ENCODE measurements at places on chromosomes 4 and X.

DNA sequence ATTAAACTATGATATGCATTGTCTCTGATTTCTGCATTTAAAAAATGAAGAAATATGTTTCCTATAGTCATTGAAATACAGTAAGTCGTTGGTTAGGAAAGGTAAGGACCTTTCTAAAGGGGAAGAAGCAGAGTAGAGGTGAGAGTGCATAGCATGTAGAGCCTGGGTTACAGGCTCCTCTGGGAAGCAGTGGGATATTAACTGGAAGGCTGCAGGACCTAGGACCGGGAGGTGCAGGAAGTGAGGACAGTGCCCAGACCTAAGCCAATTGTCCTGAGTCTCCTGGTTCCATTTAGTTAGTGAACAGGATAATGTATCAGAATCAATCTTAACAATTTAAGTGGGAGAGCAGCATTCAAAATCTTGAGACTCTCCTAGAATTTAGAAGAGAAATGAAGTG lies 237.1 kb upstream of the NUDT6 start:
- no peaks in the 10 kb centered on the region for H3K27me3 ChIP-seq
- H3K4me3 ChIP-seq: no peak overlapping the region
- no peaks in the 10 kb centered on the region for H3K36me3 ChIP-seq
- H3K27ac ChIP-seq: no peak overlapping the region
- DNase-seq: no peak
- peaks cover 15% of the 10 kb centered on the region for H3K4me1 ChIP-seq

GRCh38 chr4:184363258-184363657 lies 111.1 kb downstream of the IRF2 start:
- no peak overlapping the region for H3K4me3 ChIP-seq
- no peaks in the 10 kb centered on the region for H3K36me3 ChIP-seq
- H3K4me1 ChIP-seq: no peaks in the 10 kb centered on the region
- no peak overlapping the region for H3K27ac ChIP-seq

DNA sequence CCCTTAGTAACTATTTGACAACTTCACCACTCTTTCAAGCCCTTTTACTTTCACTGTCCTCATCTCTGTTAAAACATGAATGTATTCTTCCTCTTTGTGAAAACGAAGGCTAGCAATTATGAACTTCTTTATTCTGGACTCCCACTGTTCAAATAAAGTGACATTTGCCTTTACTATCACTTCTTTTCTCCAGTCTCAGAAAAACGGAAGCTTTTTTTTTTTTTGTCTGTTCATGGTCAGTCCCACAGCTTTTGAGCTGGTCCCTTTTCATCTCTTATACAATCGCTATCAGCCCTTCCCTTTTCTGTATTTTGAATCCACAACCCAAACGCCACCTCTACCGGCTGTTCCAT lies 327.7 kb downstream of the DKK2 start:
- no peaks in the 10 kb centered on the region for H3K27me3 ChIP-seq
- H3K4me1 ChIP-seq: peaks cover 13% of the 10 kb centered on the region
- H3K4me3 ChIP-seq: no peak overlapping the region
- H3K36me3 ChIP-seq: no peaks in the 10 kb centered on the region
- H3K27ac ChIP-seq: no peak overlapping the region

- H3K4me1 ChIP-seq: no peaks in the 10 kb centered on the region
- H3K27ac ChIP-seq: no peak overlapping the region
- H3K4me3 ChIP-seq: no peak overlapping the region
- H3K36me3 ChIP-seq: no peaks in the 10 kb centered on the region
Measured at GRCh38 chr4:26468283-26468949, 21.9 kb downstream of the CCKAR start.

DNA sequence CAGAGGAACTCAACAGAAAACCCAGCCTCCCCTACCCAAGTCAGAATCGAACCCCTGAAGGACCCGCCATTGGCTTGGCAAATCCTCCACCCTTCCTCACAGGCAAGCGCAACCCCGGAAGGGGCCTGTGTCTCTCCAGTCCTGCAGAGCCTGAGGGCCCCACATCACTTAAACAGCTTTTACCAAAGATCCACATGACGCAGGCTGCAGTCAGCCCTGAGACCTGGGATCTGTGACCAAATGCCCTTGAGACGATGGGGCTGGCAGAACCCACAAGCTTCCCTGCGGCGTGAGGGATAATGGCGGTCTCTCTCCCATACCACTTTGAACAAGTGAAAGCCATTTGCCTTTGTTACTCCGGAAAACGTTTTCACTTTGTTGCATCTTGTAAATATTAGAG lies 54.9 kb downstream of the ACOX3 start:
- peaks cover 18% of the 10 kb centered on the region for H3K36me3 ChIP-seq
- H3K27me3 ChIP-seq: no peaks in the 10 kb centered on the region
- H3K4me3 ChIP-seq: no peak overlapping the region
- H3K27ac ChIP-seq: no peak overlapping the region
- no peak for DNase-seq
- no peaks in the 10 kb centered on the region for H3K4me1 ChIP-seq

GRCh38 chr4:26751838-26752237 lies 108.8 kb upstream of the STIM2 start:
- no peaks in the 10 kb centered on the region for H3K27me3 ChIP-seq
- H3K4me3 ChIP-seq: no peak overlapping the region
- peaks cover 20% of the 10 kb centered on the region for H3K4me1 ChIP-seq

GRCh38 chr4:15754323-15754722 lies 23.8 kb upstream of the CD38 start:
- peak; percentile 73 for DNase-seq
- H3K4me1 ChIP-seq: peaks cover 20% of the 10 kb centered on the region
- H3K27me3 ChIP-seq: no peaks in the 10 kb centered on the region
- no peak overlapping the region for H3K27ac ChIP-seq

GRCh38 chr4:101356928-101357327 lies 9.6 kb upstream of the PPP3CA start:
- H3K27ac ChIP-seq: no peak overlapping the region
- H3K4me3 ChIP-seq: no peak overlapping the region
- no peaks in the 10 kb centered on the region for H3K4me1 ChIP-seq

DNA sequence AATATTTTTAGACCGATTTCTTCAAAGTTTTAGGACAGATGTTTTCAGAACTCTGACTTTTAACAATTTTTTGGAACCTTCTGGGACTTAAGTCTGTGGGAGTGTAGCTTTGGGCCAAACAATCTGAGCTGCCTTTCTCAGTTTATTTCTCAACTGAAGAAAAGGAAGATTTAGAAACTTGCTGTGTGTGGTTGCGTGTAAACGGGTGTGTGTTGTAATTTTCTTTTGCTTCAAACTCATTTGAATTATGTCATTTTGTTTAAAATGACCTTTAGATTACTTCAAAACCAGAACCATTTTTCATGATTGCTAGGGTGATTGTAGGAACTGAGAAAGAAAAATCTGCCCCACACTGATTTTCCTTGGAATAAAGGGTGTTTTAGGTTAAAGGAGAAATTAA lies 577.7 kb upstream of the GALNTL6 start:
- H3K27ac ChIP-seq: no peak overlapping the region
- no peaks in the 10 kb centered on the region for H3K4me1 ChIP-seq
- no peak for DNase-seq
- no peaks in the 10 kb centered on the region for H3K36me3 ChIP-seq

DNA sequence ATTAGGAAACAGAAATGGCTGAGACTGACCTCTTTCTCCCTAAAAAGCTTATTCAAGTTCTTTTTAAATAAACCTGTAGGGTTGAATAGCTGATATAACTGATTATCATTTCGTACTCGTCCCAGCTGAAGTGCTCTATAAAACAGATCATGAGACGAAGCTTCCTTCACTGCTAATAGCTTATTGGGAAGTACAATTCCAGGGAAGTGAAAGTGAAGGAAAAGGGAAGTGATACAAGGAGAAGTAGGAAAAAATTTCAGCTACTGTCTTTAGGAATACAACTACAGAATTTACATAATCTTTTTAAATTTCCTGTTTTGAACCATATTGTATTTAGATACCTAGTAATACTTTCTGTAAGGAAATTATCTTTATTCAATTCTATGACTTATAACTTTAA lies 103.0 kb downstream of the SNCA start:
- no peak for DNase-seq
- peaks cover 3% of the 10 kb centered on the region for H3K36me3 ChIP-seq
- H3K27ac ChIP-seq: no peak overlapping the region
- no peaks in the 10 kb centered on the region for H3K4me1 ChIP-seq
- no peaks in the 10 kb centered on the region for H3K27me3 ChIP-seq

- no peaks in the 10 kb centered on the region for H3K36me3 ChIP-seq
- no peaks in the 10 kb centered on the region for H3K27me3 ChIP-seq
- H3K4me3 ChIP-seq: no peak overlapping the region
- no peaks in the 10 kb centered on the region for H3K4me1 ChIP-seq
- H3K27ac ChIP-seq: no peak overlapping the region
Measured at GRCh38 chr4:144202081-144202480, 61.6 kb upstream of the GYPA start.

DNA sequence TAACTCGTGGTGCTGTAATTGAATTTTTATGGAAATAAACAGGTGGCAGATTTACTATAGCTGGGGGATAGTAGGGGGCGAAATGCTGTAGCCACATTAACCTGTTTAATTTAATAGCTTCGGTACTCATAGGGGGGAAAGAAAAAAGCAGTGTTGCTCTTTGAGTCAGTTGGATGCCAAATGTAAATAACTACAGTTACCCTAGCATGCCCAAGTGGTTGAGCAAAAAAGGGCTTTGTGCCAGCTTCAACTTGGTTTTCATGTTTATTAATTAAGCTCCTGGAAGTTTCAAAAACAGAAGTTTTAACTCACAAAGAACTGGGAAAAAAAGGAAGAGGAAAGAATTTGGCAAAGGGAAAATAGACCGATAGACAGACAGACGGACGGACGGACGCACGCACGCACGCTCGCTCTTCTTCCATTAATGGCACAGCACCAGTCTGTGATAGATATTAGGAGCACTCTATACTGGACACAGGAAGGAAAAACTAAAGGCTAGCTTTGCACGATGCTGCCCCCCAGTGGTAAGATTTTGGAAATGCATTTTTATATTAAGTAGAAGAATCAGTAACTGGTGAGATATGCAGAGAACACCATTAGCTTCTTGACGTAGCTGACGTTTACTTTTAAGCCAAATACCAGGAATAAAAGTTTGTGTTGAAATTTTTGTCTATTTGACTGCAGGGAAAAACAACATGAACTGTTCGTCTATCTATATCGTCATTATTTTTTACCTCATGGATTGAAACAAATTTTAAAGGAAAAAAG lies 151.8 kb downstream of the SLC7A11 start:
- no peaks in the 10 kb centered on the region for H3K36me3 ChIP-seq
- H3K4me3 ChIP-seq: no peak overlapping the region
- H3K4me1 ChIP-seq: no peaks in the 10 kb centered on the region

GRCh38 chr4:108168671-108169523 lies at the start of gene LEF1:
TSS of gene LEF1 (minus strand) at chr4:108168932. CDS start at chr4:108167767, 1,165 bp downstream.
- peaks cover 55% of the 10 kb centered on the region for H3K4me1 ChIP-seq
- H3K27ac ChIP-seq: no peak within 1 kb of the TSS
- H3K4me3 ChIP-seq: peak within 1 kb of the TSS; percentile 50

DNA sequence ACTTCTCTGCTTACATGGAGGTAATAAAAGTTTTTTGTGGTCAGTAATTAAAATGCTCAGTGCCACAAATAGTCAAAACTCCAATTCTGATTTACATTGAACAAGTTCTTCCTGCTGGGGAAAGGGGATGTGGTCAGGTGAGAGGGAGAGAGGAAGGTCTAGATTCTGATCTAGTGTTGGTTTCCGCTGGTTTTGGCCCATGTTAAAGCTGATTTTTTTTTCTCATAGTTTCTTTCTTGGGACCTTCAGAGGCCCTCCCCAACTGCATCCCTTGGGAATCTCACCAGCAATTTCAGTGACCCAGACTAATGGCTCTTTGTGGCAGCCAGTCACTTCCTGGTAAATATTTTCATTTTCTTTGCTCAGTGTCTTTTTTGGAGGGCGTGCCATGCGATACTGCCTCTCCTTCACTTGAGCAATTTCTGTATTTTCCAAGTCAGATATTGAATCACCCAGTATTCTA lies 332.7 kb downstream of the RAPGEF2 start:
- H3K36me3 ChIP-seq: no peaks in the 10 kb centered on the region
- peak; percentile 71 for DNase-seq
- no peaks in the 10 kb centered on the region for H3K27me3 ChIP-seq
- no peaks in the 10 kb centered on the region for H3K4me1 ChIP-seq

DNA sequence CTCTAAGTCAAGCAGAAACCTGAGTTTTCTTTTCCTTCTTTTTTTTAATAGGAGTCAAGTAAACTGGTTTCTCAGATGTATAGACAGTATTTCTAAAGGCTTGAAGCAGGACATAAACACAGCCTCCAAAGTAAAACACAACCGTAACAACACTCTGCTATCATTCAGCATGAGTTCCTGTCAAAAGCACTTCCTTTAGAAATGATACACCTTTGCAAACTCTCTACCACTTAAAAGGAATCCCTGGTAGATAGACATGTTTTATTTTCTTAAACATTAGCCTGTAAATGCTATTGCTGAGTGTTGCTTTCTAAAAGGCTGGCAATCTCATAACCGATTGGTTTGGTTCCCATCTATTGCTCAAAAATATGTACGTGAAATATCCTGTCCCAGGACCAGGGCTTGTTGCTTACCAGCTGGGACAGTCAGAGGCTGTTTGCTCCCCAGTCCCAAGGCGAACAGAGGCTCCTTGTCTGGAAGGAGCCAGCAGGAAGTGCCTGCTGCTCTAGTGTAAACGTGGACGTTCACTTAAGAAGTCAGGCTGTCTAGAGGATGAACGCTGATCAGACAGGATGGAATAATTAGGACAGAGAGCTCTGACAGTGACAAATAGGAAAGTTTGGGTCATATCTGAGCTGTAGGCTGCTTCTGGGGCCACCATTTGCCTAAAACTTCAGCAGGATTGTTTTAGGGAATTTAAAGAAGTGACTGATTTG lies 173.9 kb upstream of the KLF3 start:
- H3K36me3 ChIP-seq: no peaks in the 10 kb centered on the region
- no peaks in the 10 kb centered on the region for H3K4me1 ChIP-seq
- no peak overlapping the region for H3K27ac ChIP-seq

GRCh38 chr4:174580597-174580996 lies 58.3 kb upstream of the HPGD start:
- no peaks in the 10 kb centered on the region for H3K4me1 ChIP-seq
- H3K36me3 ChIP-seq: no peaks in the 10 kb centered on the region
- H3K27me3 ChIP-seq: no peaks in the 10 kb centered on the region
- H3K27ac ChIP-seq: no peak overlapping the region
- H3K4me3 ChIP-seq: no peak overlapping the region
- no peak for DNase-seq

GRCh38 chr4:81827577-81828202 lies 356.0 kb upstream of the RASGEF1B start:
- no peak overlapping the region for H3K4me3 ChIP-seq
- H3K27ac ChIP-seq: no peak overlapping the region
- no peaks in the 10 kb centered on the region for H3K27me3 ChIP-seq
- no peaks in the 10 kb centered on the region for H3K4me1 ChIP-seq

DNA sequence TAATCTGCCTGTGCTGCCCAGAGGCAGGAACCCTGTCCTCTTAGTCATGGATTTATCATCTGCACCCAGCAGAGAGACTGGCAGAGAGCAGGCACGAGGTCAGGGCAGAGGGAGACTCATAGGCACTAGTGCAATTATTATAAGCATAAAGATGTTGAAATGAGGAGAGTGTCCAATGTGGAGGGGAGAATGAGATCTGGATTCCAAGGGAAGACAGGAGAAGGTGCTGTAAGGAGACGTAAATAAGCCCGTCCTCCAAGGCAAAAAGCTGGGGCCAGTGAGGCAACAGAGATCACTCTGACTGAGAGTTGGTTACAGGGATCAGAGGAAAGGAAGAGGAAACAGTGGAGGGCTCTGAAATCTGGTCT lies 406.2 kb downstream of the MAPK10 start:
- no peaks in the 10 kb centered on the region for H3K27me3 ChIP-seq
- no peak overlapping the region for H3K27ac ChIP-seq
- no peak overlapping the region for H3K4me3 ChIP-seq
- no peaks in the 10 kb centered on the region for H3K36me3 ChIP-seq

All from common myeloid progenitor, CD34-positive (primary cell).